NCI-H146 (cell line): ENCODE measurements at places on chromosomes 12 and 14.

DNA sequence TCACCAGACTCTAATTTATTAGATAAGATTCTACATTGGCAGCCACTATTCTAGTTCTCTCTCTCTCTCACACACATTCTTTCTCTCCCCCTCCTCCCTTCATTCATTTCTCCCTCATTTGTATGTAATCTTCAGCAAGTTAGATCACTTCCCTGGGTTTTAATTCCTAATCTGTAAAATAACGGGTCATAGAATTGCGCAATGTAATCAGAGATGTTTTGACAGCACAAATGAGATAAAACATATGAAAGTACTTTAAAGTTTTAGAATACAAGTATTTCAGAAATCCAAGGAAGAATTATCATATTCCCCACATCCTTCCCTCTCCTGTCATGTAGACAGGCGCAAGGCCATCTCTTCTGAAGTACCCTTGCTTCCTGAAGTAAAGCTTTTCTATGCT lies 21.7 kb downstream of the STYK1 start:
- no peak for DNase-seq

GRCh38 chr12:43805149-43805859 lies 813 bp downstream of the TWF1 start:
- peak; percentile 46 for DNase-seq

GRCh38 chr14:65948302-65948701 lies 535.8 kb downstream of the FUT8 start:
- no peak for DNase-seq

DNA sequence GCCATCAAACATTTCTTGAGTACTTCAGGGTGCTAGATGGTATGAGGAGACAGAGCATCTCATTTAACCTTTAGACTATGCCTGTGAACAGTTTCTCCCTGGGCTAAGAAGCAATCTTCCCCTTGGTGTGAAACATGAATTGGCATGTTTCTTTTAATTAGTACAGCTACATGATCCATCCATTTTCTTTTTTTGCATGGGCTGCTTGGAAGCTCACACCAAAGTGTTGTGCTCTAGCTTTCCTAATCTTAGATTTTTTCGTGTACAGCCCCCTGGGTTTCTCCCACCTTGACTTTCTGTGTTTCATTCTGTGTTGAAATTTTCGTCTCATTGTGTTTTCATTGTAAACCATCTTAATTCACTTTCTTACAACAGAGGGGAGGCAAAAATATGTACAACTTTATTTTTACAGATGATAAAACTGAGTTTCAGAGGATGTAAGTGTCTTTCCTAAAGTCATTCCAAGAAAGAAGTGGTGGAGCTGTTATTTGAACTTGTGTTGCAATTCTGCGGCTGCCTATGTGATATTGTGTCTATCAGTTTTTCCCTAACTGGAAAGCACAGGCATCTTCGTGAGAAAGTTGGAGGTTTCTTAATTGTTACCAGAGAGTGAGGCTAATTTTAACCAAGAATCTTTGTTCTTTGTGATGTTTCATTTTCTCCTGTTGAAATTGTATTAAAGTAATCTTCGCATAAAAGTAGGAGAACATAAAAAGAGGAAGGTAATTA lies 64.5 kb downstream of the DAAM1 start:
- DNase-seq: no peak

GRCh38 chr12:55985341-55985740 lies 11.5 kb downstream of the RAB5B start:
- DNase-seq: no peak

GRCh38 chr12:43969882-43970281 lies 134.0 kb downstream of the TMEM117 start:
- DNase-seq: no peak

- no peak for DNase-seq
These were observed 19.7 kb downstream of the PLEKHG3 start for GRCh38 chr14:64723691-64724577.

DNA sequence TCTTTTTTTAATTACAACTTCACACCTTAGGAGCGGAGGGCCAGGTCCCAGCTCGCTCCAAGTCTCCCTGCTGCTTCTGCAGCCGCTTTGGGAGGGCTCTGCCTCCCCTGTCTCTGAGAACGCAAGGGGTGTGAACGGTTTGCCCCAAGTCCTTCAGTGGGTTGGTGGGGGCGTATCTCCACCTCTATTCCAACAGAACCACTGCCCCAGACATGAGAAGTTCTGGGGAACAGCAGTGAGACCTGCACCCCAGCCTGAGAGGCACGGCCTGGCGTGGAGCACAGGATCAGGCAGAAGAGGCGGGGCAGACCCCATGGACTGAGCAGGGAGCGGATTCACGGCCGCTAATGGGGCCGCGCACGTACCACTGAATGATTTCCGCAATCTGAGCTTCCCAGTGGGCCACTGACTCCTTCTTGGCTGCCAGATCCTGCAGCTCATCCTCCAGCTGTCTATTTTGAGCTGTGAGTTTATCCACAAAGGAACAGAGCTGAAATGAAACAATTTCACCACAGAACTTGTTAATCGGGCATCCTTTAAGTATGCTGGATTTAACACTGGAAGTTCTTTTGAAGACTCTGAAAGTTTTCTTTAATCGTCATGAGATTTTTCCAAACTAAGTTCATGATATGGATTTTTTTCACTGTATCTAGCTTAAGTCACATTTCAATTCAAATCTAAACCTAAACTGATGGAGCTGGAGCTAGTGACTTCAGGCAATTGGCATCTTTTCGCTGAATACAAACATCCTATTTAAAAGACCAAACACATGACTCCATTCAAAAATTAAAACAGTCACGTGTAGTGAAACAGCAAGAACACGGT lies 44.4 kb downstream of the AMN start:
- no peak for DNase-seq

GRCh38 chr14:52473557-52473956 lies 78.7 kb downstream of the TXNDC16 start:
- DNase-seq: no peak

DNA sequence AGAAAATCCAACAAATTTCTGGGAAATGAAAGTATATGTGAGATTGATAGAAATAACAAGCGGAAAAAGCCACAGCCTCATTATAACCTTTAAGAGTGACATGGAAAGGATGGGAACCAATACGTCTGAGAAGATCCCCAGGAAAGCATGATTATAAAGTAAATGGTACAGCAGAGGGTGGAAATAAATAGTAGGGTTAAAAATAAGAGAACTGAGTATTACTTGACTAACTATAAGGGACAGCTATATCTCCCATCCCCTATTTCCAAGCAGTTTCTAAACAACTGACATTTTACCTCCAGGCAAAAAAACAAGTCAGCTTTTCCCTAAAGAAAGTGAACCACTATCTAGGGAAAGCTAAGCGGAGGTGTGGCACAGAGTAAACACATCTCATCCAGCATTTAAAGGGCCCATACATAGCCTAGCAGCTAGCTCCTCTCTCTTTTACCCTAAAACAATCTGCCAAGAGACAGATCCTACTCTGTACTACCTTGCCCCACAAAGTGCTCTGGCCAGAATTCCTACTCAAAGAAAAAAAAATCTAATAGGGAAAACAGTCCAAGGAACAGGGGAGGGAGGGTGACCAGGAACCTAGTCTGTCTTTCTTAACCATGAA lies 11.2 kb downstream of the OSBPL8 start:
- no peak for DNase-seq

DNA sequence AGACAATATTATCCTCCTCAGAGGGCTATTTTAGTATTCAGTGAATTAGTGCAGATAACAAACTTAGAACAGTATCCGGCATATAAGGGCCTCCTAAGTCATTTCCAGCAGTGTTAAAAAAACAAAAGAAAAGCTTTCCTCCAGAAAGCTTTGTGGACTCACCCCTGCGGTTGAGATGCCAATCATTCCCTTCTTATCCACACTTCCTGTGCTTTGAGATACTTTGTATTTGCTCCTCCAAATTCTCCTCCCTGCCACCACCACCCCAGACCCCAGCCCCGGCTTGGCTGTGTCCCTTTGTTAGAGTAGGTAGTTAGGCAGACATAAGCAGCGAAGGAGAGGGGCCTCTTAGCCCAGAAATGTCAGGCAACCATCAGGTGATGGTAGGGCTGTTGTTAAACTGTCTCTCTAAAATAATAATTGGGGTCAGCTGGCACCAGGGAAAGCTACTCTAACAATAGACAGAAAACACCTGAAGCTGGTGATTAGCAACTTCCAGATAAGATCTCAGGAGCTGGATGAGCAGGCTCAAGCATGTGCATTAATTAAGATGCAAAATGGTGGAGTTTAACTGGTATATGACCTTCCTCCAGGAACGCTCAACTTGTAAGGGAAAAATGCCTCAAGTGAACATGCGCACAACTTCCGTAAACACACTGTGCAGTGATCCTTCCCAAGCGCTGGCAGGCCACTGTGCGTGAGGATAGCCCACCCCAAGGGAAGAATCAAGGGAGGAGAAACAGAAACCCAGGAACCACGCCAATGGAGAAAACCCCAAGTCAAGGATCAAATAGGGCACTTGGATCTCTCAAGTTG lies 152.1 kb upstream of the EEA1 start:
- no peak for DNase-seq

DNA sequence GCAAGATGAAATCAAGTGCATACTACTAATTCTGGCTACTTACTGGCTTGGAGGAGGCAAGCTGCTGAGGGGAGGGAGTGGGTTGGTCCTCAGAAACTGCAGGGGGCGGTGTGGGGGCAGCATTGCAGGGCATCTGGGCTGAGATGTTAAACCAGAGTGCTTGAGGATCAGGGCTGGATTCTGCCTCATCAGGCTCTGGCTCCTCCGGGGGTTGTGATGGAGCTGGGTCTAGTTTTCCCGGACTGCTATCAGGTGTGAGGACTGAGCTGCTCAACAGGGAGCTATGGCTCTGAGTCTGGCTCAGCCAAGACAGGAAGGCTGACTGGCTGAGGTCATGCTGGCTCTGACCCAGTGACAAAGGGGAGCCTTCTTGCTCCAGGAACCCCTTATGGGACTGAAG lies 28.6 kb downstream of the BAZ2A start:
- no peak for DNase-seq

- DNase-seq: no peak
These were observed 21.3 kb downstream of the NAA25 start for GRCh38 chr12:112087055-112087850.

- DNase-seq: no peak
These were observed 48.7 kb downstream of the ST8SIA1 start for GRCh38 chr12:22285846-22286245.

- DNase-seq: no peak
These were observed 24.4 kb upstream of the CDK17 start for GRCh38 chr12:96424601-96425000.

- DNase-seq: no peak
These were observed 638.3 kb upstream of the TMEM132C start for GRCh38 chr12:127628645-127629044.

DNA sequence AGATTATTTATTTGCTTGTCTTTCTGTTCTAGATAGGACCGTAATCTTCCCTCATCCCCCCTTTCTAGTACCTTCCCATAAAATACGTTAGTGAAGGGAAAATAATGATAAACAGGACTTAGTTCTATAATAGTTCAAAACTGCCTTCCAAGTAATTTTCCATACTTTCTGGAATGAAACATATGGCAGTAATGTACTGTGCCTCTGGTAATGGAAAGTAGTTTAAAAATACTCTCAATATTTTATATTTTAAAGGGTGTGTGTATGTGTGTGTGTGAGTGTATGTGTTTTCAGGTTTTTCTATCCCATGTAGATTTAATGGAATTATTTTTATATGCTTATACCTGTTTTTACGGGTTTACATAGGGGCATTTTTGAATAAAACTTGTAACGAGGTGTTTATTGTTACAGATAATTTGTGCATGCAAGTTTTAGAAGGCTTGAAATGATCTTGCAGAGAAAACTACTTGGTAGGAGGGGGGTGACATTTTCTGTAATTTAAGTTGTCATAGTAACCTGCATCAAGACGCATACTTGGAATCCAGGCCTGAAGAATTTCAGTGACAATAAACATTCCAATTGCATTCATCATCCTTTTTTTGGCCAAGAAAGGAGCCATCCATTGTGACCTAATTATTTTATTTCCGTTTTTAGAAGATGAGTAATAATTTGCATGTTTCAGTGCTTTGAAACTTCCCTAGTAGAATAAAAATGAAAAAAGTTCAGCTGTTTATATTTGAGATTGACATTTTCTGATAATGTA lies 38.9 kb downstream of the RASSF8 start:
- DNase-seq: no peak

GRCh38 chr12:49026101-49026500 lies 7.5 kb upstream of the PRKAG1 start:
- no peak for DNase-seq

- no peak for DNase-seq
These were observed 133.0 kb downstream of the PAWR start for GRCh38 chr12:79557690-79558315.
